Motor neuron (in vitro differentiated cells): ENCODE measurements at places on chromosomes 7 and 10. TPM values are rescaled to one million over a fixed set of nuclear protein-coding genes. Genes with fewer than 3 reads are reported as not detected.

Gene SPDYE6
- 0.11 and 0.56 TPM in 2 replicates for total RNA-seq

Gene PLEKHA8
- 23.4 and 31.1 TPM in 2 replicates for total RNA-seq

Gene SLC29A4
- total RNA-seq: 9.1 and 12.0 TPM in 2 replicates

Gene PLEKHS1
- total RNA-seq: 0.47 and 0.53 TPM in 2 replicates

Gene HOXA7
- total RNA-seq: 4.2 and 6.4 TPM in 2 replicates

Gene MRLN
- 0.87 and 1.7 TPM in 2 replicates for total RNA-seq

Gene PLPP4
- total RNA-seq: 2.2 and 2.3 TPM in 2 replicates

Gene CFTR
- 1.4 and 2.3 TPM in 2 replicates for total RNA-seq

Gene PRTFDC1
- 11.6 and 13.4 TPM in 2 replicates for total RNA-seq

Gene LIPF
- 1.3 TPM in 1 of 2 replicates, not detected in the other for total RNA-seq

Gene MLXIPL
- 0.46 and 0.83 TPM in 2 replicates for total RNA-seq

Gene AKR1C2
- total RNA-seq: 43.4 and 44.3 TPM in 2 replicates

Gene CDC14C
- total RNA-seq: 0.33 and 0.97 TPM in 2 replicates

Gene DOCK4
- 19.9 and 25.7 TPM in 2 replicates for total RNA-seq

Gene CLCN1
- total RNA-seq: 0.15 and 0.28 TPM in 2 replicates

Gene CFAP70
- total RNA-seq: 16.6 and 28.6 TPM in 2 replicates

- peak; percentile 17 for ATAC-seq
Observed at GRCh38 chr10:3468919-3469638, 296.5 kb upstream of the PITRM1 start.

- no peak for ATAC-seq
Observed at GRCh38 chr7:42552227-42552626, 315.2 kb upstream of the GLI3 start.

GRCh38 chr7:12635830-12636229 lies 51.6 kb upstream of the ARL4A start:
- no peak for ATAC-seq

DNA sequence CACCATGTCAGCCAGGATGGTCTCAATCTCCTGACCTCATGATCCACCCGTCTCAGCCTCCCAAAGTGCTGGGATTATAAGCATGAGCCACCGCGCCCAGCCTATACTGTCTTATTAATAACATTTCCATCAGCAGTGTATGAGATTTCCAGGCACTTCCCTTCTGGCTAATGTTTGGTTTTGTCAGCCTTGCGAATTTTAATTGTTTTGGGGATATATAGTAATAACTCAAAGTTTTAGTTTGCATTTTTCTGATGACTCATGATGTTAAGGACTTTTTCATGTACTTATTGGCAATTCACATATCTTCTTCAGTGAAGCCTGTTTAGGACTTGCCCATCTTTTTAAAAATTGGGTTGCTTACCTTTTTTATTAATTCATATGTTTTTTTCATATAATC lies 76.0 kb downstream of the TMEM270 start:
- ATAC-seq: no peak

GRCh38 chr7:129435414-129435829 lies 1.2 kb downstream of the STRIP2 start:
- no peak for ATAC-seq

- ATAC-seq: no peak
Observed at GRCh38 chr7:132499487-132499886, 76.8 kb downstream of the PLXNA4 start.

- peak; percentile 84 for ATAC-seq
Observed at GRCh38 chr10:111475720-111476119, 398.9 kb downstream of the ADRA2A start.

DNA sequence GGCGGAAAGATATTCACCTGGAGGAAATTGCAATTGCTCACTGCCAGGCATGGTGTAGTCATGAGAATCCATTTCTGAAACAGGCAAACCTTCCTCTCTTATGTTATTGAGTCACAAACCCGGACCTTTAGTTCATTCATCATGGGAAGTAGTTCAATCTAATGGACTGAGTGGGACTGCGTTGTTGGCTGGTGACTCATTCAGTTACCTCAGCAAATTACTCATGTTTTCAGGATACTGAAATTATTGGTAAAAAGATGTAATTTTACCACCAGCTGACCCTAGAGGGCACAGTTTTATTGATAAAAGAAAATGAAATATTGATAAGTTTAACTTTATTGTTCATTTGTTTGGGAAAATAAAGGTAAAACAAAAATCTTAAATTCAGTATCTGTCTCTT lies 1194.4 kb upstream of the SORCS1 start:
- ATAC-seq: peak; percentile 100

GRCh38 chr7:142808461-142808801 lies 37.7 kb downstream of the PRSS2 start:
- ATAC-seq: no peak

DNA sequence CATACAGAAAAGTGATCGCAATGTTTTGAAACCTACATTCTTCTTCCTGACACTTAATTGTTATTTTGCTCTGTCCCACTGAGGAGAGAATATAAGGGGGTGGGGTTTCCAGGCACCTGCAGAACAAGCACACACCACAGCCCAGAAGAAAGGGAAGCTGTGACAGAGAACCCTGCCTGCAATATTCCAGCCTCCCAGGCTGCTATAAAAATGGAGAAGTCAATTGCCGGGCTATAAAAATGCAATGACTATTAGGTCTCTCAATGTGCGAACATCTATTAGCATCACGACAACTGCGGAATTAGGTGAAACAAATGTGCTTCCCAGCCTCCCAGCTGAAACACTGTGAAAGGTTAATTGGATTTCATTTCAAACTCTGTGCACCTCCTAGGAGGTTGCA lies 145.3 kb upstream of the FRMD4A start:
- ATAC-seq: no peak

DNA sequence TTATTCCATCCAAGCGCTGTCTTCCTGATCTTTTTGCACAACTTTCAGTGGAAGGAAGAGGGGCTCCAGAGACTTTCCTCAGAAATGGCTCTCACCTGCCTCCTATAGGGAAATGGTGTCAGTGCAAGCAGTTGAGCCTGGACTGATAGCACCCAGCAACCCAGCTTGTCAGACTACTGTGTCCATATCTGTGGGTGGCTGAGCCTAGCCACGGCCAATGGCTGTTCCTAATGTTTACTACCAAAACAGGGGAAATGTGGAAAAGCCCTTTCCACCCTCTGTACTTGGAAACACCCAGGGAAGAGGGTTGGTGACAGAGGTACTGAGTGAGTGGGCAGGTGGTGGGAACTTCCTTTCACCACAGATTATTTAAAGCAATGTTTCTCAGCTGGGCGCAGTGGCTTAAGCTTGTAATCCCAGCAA lies 4.3 kb upstream of the YKT6 start:
- peak; percentile 40 for ATAC-seq

- ATAC-seq: no peak
Observed at GRCh38 chr10:70162892-70163201, 7.5 kb downstream of the SAR1A start.

- no peak for ATAC-seq
Observed at GRCh38 chr10:314381-314780, 179.1 kb downstream of the ZMYND11 start.

GRCh38 chr7:151520419-151521261 lies 945 bp upstream of the RHEB start:
- ATAC-seq: no peak

DNA sequence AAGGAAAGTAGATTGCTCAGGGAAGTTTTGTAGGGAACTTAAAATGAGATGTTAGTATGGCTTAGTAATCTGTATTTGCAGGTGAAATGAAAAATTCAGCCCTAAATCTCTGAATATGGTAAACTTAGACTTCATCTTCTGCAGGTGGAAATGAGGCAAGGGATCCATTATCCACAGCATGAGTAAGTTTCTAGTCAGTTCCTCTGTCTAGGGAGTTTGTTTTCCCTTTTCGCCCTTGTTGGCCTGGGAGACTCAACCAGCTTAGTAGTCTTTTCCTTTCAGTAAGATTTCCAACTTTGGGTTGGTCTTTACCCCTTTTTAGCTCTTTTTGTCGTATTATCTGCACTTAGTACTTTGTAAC lies 65.6 kb downstream of the ZEB1 start:
- no peak for ATAC-seq

DNA sequence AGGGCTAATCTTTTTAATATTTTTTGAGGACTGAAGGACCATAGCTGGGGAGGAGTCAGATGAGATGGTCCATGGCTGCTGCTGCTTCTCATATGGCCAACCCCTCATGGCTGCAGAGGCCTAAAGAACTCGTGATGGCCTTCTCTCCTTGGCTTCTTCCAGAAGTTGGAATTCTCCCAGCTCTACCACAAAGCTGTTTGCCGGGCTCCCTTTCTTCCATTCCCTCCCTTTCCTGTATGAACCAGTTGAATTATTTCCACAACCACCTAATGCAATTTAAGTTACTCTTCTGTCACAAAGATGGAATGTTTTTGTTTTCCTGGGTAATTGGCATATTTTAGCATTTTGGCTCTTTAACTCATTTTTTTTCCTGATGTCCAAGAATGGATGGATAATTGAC lies 80.7 kb downstream of the PHTF2 start:
- no peak for ATAC-seq

DNA sequence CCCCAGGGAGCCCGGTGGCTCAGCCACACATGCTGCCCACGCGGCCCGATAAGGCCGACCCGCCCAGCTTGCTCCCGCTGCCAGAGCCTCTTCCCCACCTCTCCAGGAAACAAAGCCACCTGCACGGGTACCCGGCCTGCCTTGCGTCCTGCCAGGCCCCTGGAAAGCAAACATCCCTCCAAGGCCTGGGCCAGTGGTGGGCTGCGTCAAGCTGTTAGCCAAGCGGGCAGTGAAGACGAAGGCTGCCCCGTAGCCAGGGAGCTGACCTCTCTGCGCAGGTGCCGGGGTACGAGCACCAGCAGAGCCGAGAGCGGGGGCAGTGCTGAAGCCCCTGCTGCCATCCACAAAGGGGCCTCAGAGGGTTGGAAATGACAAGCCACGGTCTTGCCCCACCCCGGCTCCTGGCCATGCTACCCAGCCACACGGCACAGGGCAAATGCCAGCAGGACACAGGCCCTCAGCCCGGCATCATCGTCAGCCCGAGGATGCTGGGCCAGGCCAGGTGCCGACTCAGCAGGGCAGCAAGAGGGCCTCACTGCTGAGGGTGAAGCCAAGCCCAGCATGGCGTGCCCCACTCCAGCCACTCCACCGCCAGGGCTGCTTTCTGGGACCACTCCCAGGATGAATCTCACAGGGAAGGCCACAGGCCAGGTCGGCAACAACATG lies 140.0 kb downstream of the PTPRN2 start:
- ATAC-seq: no peak

DNA sequence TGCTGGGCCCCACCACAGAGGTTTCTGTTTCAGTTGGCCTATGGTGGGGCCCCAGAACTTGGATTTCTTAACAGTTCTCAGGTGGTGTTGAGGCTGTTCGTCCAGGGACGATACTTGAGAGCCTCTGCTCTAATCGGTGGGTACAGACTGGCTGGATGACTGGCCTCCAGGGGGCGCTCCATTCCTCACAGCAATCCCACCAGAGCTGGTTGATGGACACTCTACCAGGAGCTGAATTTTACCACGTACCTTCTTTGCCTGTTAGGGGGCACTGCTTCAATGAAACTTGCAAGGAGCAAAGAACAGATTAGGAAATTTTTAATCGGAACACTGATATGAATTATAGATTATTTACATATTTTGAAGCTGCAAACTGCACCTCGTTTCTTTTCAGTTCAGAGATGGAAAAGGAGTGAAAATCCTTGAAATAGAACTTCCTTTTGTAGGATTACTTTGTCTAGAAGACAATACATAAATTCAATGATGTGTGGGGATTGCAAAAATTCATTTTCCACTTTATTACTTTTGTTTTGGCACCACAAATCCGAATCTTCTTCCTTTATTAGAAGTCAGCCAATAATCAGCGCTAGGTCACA lies 44.8 kb downstream of the KBTBD2 start:
- peak; percentile 99 for ATAC-seq

DNA sequence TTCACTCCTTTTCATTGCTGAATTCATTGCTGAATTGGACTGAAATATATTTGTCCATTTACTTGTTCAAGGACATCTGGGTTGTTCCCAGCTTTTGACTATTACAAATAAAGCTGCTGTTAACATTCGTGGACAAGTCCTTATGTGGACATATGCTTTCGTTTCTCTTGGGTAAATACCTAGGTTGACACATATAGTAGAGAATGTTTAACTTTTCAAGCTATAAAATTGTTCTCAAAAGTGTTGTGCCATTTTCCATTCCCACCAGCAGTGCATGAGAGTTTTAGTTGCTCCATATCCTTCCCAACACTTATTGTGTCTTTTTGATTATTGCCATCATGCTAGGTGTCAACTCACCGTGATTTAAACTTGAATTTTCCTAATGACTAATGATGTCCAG lies 17.5 kb upstream of the CPVL start:
- ATAC-seq: no peak

DNA sequence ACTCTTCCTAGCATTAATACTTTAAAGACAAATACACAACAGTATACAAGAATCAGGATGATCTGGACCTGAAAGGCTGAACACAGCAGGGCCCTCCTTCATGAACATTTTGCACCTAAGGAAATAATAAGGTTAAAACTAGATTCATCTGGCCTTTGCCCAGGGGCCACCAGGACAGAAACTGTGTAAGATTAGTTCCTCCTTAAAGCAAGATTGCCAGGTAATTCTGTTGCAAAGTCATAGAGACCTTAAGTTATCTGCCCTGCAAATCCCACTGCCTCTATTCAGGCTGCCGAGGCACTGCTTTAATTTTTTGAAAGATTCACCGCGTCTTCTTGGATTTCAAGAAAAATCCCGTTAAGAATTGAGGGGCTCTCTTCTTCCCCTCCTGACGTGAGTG lies 1.6 kb upstream of the KIAA1217 start:
- ATAC-seq: no peak

DNA sequence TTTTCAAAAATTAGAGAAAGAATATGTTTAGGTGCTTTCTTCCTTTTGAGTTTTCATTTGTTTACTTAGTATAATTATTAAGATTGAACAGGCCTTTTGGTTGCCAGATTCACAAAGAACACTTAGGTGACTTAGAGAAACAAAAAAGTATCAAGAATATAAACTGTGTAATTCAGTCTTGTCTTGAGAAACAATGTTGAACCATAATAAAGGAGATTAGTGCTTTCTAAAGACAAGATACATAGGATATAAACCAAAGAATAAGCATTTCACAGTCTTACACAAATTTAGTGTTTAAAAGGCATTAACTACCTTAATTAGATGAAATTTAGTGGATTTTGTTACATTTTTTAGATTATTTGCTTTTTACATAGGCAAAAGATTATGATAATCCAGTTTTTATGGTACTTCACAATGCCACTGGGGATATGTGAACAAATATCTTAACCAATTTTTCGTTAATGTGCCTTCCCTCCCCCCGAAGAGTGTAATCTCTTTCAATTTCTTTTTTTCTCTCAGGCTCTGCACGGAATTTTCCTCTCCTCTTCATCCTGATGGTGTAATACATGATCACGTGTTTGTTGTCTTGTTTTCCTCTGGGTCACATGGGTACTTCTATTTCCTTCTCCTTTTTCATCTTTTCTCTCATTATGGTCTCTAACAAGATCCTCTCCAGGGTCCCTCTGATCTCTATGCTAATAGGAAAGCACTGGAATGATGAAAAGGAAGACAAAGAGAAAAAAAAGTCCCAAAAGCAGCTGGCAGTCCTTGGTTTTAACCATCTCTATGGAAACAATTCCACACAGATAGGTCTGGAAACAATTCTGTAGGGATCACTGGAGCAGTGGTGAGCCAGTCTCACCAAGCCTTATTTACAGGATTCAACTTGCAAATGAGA lies 3.7 kb upstream of the HNRNPH3 start:
- peak; percentile 27 for ATAC-seq
